ENCODE measurements at places on chromosomes 7 and 10. TPM values are rescaled to one million over a fixed set of nuclear protein-coding genes. Genes with fewer than 3 reads are reported as not detected.

DNA sequence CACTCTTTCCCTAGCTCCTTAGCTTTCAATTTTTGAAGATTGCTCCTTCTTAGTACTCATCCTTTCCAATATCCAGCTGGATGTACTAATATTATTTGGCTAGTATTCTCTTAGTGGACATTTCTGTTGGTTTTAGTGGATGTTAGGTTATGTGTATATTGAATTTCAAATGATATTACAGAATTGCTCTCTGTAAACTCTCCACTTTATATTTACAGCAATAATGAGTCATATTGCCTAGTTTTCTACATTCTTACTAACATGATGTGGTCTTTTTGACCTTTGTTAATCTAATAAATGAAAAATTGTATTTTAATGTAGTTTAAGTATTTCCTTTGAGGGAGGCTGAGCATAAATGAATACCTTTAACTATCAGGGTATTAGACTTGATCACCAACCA is 69.4 kb downstream of the BICC1 start:
- no peak for DNase-seq

GRCh38 chr7:135938563-135938962 is 38.6 kb downstream of the MTPN start:
- DNase-seq = no peak

GRCh38 chr7:149385195-149385950 is 75.5 kb downstream of the ZNF777 start:
- DNase-seq = no peak

DNA sequence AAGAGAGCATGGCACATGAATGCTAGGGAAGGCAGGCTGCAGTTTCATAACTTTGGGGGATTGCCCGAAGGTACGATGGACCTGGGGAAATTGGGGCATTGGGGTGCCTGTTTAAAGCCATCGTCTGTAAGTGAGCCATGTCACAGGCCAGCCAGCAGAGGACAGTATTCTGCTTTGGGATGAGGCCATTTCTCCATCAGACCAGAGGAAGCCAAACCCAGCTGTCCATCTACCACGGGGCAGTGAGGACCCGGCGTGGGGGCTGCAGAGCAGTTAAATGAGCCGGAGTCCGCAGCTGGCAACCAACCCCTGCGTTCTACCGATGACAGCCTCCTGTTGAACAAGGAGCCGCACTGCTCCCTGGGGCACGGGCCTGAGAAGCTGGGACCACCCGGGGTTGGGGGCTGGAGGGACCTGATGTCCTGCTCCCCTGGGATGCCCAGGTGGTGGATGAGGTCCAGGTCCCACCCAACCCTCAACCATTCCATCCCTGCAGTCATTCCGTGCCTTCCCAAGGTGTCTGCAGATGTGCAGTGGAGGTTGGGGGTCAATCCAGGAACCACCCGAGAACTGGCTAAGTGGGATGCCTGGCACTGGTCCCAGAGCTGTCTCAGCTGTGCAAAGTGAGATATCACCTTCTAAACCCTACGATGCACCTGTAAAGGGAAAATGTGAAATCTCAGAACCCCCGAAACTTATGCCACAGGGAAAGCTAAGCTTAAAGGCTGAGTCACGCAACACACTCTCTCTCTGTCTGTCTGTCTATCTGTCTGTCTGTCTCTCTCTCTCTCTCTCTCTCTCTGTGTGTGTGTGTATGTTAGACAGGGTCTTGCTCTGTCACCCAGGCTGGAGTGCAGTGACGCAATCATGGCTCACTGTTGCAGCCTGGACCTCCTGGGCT is 12.1 kb upstream of the RHBDD2 start:
- DNase-seq = peak; percentile 45

GRCh38 chr7:47435889-47436312 is 146.0 kb downstream of the TNS3 start:
- DNase-seq = peak; percentile 74

The C10orf62 gene
- total RNA-seq = 1.5 TPM

DNA sequence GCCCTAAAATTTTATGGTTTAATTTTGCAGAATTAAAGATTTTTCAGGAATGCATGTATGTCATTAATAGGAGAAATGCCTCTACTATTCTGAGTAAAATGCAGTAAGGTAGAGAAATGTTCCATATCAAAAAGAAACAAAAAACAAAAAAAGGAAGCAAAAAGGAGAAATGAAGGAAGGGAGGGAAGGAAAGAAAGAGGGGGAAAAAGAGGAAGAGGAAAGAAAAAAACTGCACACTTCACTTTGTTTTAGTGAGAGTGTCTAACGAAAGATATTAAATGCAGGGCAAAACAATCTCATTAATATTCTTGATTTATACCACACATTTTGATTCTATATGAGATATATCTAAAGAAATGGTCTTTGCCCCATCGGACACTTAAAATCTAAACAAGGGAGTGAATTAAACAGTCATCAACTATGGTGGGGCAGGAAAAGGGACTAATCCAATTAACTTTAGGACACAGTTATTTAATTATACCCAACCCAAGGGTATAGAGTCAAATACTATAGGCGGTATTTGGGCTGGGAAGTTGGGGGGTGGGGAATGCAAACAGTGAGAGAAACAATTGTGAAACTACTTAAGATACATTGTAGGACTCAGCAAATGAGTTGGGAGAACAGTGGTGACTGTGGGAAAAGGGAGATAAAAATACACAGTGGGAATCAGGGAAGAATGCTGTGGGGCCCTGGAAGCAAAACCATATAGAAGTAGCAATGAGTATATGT is 27.0 kb downstream of the IMMP2L start:
- no peak for DNase-seq

DNA sequence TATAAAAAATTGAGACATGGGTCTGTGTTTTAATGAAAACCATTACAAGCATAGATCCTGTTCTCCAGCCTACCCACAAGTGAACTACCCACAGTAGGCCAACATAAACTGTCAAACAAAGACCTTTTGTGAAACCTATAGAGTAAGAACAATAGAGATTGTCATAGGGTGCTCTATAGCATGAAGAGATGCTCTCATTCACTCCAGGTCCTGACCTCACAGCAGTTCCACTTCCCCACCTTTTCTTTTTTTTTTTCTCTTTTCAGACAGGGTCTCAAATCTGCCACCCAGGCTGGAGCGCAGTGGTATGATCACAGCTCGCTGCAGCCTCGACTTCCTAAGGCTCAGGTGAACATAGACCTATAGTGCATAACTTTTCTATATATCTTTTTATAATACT is 72.3 kb downstream of the CPEB3 start:
- no peak for DNase-seq

DNA sequence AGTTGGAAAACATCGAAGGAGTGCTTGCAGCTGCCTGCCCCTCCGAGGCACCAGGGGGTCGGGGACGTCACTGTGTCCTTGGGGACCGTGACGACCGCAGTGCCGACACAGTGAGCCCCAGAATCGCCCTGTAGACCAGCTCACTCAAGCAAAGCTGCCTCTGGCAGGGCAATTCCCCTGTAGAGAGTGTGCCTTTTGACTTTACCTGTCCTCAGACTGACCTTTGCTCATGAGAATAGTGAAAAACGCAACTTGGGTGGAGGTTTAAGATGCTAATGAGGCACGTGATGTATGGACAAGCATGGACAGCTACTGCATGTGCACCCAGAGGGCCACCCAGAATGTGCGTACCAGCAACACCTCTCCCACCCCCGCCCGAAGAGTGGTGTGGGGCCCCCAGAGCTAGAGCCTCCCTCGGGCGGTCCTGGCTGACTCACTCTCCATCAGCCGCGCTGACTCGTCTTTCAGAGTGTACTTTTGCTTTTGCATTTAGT is 271.9 kb downstream of the ADARB2 start:
- DNase-seq = no peak
